ENCODE measurements at places on chromosomes 16 and 17.

- DNase-seq, result no peak
Observed at GRCh38 chr17:30580916-30581315, 103.7 kb downstream of the GOSR1 start.

GRCh38 chr17:36816214-36816906, 120.9 kb upstream of the LHX1 start:
- no peak for DNase-seq

- no peak for DNase-seq
Observed at GRCh38 chr17:78609191-78609641, 32.0 kb upstream of the DNAH17 start.

DNA sequence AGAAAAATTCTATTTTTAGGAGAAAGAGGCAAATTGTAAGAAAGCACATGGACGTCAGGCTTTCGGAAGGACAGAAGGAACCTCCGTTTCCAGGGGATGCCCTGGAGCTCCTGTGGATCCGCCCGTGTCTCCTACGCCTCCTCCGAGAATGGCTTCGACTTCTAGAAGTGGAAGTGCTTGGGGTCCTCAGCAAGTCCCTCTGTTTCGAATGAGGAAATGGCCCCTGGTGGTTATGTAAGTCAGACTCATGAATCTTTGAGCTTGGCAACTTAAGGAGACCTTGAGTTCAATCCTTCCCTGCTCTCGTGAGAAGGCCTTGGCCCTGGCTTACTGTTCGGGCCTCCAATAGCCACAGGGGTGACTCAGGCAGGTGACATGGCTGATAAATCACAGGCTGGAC, 38.9 kb downstream of the COX4I1 start:
- no peak for DNase-seq

- DNase-seq, result no peak
Observed at GRCh38 chr16:6560306-6561100, 772.1 kb upstream of the RBFOX1 start.

- DNase-seq, result no peak
Observed at GRCh38 chr17:82171750-82172375, 40.8 kb downstream of the CCDC57 start.

- no peak for DNase-seq
Observed at GRCh38 chr17:67047382-67047781, 3.0 kb downstream of the CACNG1 start.

DNA sequence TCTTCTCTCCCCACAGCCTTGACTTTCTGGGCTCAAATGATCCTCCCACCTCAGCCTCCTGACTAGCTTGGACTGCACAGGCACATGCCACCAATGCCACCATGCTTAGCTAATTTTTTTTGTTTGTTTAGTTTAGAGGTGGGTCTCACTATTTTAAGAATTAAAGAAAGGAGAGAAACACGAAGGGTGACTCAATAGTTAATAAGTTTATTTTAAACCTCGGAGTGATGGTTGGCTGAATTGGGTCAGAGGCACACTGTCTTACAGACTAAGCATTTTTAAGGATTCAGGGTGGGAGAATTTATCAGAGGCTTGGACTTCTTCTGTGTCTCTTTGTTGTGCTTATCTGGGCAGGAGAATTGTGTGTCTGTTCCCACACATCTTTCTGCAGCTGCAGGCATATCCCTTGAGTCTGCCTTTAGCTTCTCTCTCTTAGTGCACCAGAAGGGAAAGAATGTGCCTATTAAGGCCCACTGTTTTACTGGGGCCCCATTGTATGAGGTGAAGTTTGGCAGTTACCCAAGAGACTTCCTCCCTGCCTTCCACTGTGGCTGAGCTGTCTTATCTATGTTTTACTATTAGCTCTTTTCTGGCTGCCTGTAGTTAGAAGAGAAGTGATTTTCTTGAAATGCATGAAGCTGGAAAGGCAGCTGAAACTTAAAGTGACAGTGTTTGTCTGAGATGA, 2172.0 kb downstream of the TP53TG3F start:
- DNase-seq, result no peak

DNA sequence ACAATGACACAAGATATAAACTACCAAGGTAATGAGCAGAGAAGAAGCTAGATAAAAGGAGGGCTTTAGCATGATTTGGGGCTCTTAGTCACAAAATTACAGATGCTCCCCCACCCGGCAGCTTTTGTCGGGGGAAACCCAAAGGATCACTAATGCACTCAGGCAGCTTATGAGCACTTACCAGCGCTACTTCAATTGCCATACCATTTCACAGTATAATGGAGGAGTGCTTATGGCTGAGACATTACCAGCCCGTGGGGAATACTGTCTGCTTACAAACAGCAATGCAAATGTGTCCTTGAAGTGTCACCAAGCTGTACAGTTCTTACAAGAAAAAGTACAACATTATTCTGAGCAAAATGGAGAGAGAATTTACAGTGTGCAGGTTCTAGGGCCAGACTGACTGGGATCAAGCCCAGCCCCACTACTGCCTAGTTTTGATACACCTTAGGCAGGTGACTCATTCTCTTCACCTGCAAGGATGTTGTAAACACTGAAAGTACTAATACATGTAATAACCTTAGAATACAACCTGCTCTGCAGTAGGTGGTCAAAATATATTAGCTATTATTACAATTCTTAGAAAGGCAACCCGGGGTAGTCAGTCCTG, 16.3 kb downstream of the ANKFY1 start:
- no peak for DNase-seq

GRCh38 chr17:31931756-31932155, 5.1 kb upstream of the SUZ12 start:
- no peak for DNase-seq

GRCh38 chr17:42519546-42520491, 16.2 kb upstream of the NAGLU start:
- DNase-seq, result no peak

Data from right renal cortex interstitium (tissue), 3 donors.